ENCODE measurements at places on chromosomes 16 and 17.

DNA sequence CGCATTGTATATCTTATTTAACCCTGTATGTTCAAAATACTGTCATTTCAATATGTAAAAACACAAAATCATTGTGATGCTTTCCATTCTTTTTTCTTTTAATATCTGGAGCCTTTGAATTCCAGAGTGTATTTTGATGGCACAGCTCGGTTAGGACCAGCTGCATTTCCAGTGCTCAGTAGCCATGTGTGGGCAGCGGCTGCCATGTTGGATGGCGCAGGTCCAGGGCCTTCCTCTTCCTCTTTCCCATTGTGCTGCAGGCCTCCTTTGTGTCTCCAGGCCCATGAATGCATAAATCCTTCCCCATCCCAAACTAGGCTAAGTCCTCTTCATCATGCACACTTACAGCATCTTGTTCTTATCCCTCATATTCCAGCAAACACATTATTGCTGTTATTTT is 13.0 kb downstream of the IRX3 start:
- DNase-seq: no peak

DNA sequence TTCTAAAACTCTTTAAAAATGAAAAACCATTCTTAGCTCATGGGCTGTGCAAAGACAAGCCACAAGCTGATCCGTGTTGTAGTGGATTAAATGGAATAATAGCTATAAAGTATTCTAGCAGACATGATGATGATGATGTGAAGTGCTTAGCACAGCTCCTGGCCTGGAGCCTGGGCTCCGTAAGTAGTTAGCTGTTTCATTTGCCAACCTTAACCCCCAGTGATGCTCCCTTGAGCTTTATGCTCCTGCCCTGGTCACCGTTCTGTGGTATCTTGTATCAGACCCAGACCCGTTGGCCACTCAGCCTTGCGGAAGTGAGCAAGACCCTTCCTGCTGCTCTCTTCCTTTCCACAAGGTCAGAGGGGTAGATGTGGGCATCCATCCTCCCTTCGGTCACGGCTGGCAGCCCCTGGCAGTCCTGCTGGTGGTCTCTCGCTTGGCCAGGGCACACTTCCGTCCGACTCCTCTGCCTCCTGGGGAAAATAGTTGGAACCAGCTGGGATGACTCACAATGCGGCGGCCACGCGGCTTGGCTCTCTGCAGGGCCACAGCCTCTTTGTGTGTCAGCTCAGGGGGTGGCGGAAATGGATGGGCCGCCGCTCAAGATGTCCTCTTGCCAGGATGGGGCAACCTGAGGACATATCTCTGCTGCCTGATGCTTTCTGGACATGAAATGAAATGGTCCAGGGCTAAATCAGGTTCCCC is 79.1 kb downstream of the GPR139 start:
- DNase-seq: no peak

GRCh38 chr16:64543441-64543840 is 578.4 kb downstream of the CDH11 start:
- no peak for DNase-seq

GRCh38 chr16:85381738-85382592 is 231.2 kb upstream of the GSE1 start:
- DNase-seq: no peak

- no peak for DNase-seq
Observed at GRCh38 chr17:74903671-74904070, 10.2 kb upstream of the FADS6 start.

- DNase-seq: no peak
Observed at GRCh38 chr17:3795390-3796102, 5.4 kb downstream of the ITGAE start.

- no peak for DNase-seq
Observed at GRCh38 chr17:37701496-37701898, 43.4 kb downstream of the HNF1B start.

DNA sequence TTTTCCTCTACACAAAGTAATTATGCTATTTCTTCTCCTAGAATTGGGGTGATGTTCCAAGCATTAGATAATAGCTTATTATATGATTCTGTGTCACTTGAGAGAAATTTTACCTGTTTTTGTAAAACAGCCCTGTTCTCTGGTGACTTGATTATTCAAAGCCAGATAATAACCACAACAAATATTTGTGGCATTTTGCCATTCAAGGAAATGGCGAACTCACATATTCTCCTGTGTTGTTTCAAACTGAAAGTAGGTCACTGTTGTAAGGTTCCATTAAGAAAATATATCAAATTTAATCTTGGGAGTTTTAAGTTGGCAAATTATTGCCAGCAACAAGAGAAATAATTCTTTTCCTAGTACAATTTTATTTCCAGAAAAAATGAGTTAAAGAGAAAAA is 124.8 kb downstream of the STXBP4 start:
- DNase-seq: no peak

- no peak for DNase-seq
Observed at GRCh38 chr17:8910969-8911604, 43.6 kb upstream of the PIK3R6 start.

- DNase-seq: no peak
Observed at GRCh38 chr16:10579965-10580882, at the start of gene EMP2. TSS of gene EMP2 (minus strand) at chr16:10580598. CDS start at chr16:10547617, 32,981 bp downstream.

Measured in C1 segment of cervical spinal cord (tissue), 14 donors.